ENCODE measurements at places on chromosomes 4 and X. TPM values are rescaled to one million over a fixed set of nuclear protein-coding genes. Genes with fewer than 3 reads are reported as not detected.
A peak's percentile ranks its signal among the peaks of the same experiment; 100 is the strongest.

The MAP3K15 gene
- polyA plus RNA-seq: 4.6 TPM

The EXOC1 gene
- polyA plus RNA-seq: 61.7 TPM

The SH2D1A gene
- 0.22 TPM for polyA plus RNA-seq

- DNase-seq: no peak
These were observed 36.9 kb upstream of the ADAD1 start for GRCh38 chr4:122341886-122342285.

DNA sequence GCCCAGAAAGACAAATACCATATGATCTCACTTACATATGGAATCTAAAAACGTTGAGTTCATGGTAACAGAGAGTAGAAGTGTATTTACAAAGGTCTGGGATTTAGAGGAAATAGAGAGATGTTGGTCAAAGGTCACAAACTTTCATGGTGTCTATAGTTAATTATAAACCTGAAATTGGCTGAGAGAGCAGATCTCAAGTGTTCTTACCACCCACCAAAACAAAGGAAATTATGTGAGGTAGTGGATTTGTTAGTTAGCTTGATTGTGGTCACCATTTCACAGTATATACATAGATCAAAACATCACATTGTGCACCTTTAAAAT lies 186.8 kb downstream of the NWD2 start:
- no peak for DNase-seq

The ARHGAP36 gene
- polyA plus RNA-seq: 0.15 TPM

The BEX1 gene
- 60.3 TPM for polyA plus RNA-seq

DNA sequence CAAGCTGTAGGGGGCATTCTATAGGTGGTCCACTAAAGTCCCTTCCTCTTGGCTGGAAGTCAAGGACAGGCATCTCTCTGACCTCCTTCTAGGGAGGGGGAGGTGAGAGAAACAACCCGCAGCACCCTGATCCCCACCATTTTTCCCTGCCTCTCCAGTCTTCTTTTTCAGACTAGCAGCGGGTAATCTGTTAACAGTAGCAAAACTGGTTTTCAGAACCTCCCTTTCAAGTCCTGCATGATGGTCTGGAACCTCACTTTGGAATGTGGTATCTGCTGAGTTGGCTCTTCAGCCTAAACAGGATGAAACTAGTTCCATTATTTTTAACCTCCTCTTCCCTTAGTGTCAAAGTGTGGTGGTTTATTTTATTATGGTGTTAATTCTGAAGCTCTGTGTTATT lies 196.0 kb downstream of the NWD2 start:
- no peak for DNase-seq

GRCh38 chrX:118660085-118660484 lies 67.3 kb upstream of the IL13RA1 start:
- peak; percentile 7 for DNase-seq

- no peak for DNase-seq
These were observed 41.7 kb upstream of the CDKN2AIP start for GRCh38 chr4:183402771-183403170.

Measured in left kidney (tissue), 8 donors.